Stimulated activated CD8-positive, alpha-beta memory T cell treated with anti-CD3 and anti-CD28 coated beads, Interleukin-2, amount 100 ng/mL, for 1 hour (primary cell): ENCODE measurements at places on chromosomes 2 and 18.

DNA sequence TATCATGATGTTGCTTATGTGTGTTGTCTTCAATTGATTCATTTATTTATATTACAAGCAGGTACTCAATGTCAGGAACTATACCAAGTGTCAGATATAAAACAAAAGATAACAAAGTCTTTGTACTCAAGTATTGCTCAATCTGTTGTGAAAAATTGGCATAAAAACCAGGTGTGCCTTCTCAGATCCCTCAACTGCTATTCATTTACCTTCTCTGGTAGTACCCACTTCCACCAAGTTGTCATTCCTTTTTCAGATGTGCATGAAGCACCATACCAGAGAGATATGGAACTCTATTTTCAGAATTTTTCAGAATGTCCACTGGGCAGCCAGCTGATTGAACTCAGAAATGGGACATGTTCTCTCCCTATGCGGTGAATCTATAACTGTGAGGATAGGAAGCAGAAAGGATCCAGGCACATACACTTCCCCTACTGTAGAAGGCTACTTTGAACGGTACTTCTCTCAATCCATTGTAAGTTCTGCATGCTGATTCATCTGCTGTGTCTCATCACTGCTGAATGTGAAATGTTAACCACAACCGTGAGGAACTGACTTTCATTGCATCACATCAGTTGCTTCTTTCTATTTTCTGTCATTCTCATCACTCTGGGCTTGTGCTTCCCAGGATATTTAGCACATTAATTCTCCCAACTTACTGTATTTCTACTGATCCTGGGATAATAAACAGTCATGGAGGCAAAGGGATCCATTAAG, 1621.3 kb downstream of the SUCLG1 start:
- no peak for DNase-seq

DNA sequence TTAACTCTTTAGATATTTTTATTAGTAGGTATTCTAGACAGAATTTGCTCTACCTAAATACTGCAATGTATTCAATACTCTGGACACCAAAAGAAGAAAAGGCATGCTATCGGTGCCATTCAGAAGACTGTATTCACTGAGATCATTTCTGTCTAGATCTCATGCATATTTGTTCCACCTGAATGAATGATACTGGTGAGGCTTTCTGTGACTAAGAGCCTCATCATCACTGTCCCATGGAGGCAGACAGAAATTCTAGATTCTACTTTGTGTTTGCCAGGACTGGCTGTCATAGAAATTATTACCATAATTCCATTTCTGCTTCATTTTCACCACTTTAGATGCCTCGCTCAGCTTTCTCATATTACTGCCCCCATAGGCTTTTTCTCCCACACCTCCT, 340.7 kb downstream of the MBD2 start:
- DNase-seq: no peak

DNA sequence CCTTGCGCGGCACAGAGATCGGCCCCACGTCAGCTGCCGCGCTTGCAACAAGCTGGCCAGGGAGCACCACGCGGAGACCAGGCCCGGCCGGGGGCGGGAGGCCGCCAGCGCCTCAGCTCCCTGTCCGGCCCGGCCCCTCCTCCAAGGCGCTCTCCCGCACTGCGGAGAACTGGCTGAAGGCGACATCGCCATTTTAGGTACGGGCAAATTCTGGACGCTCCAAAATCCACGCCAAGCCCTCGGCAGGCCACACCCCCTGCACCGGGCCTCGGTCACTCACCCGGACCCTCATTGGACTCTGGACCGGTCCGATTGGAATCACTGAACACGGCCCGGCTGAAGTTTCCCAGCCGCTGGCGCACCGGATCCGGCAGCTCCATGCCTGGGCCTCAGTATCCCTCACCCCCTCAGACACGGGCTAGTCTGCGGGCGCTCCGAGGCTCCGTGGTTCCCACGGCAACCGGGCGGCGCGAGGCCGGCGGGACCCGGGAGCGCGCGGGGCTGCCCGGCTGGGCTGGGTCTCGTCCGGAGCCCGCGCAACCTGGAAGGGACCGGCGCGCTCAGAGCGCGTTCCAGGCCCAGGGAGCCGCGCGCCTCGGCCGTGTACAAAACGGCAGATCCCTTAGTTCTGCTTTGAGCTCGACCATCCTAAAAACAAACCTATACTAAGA, at the start of gene TMEM17:
TSS of gene TMEM17 (minus strand) at position 446 of the 671 bp plus-strand sequence. CDS start at position 380, 66 bp downstream.
- no peak for DNase-seq

DNA sequence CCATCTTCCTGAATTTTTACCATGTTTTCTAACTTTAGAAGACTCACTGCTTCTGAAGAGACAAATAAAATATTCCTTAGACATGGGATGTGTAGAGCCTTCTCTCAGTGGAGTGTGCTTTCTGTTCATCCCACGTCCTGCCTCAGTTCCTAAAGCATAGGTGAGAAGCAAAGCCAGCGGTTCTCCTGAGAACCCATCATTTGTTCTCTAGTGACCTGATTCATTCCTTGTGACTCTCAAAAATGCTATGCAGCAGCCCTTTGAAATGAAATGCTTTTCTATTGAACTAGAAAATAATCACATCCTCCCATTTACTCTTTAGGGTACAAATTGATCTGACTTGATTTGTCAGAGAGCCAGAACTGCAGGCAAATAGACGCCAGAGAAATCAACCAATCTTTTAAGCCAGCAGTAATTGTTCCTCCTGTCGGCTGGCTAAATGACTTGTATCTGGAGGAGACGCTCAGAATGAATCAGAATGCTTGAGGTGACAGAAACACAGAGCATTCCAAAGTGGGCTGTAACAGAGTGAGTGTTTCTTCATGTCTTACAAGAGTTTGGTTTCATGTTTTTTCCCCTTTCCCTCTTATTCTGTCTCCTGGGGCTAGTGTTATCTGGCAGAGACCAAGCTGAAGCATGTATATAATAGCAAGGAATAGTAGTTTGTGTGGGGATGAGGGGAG, 81.3 kb upstream of the TMEM178A start:
- no peak for DNase-seq

DNA sequence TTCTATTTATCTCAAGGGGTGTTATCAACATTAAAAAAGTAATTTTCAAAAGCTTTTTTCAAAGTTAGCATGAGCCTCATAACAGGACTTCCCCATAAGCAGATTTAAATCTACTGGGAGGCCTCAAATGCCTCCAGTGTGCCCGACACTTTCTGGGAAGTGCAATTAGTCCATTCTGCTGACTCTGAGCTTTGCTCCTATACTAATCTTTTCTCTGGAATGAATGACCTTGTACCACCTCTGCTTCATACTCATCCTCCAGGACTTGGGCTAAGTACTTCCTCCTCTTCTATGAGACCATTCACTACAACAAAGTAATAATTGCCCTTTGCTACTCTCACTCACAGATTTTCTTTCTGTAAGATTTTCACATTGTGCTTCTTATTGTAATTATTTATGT, 111.1 kb downstream of the RIT2 start:
- DNase-seq: no peak

DNA sequence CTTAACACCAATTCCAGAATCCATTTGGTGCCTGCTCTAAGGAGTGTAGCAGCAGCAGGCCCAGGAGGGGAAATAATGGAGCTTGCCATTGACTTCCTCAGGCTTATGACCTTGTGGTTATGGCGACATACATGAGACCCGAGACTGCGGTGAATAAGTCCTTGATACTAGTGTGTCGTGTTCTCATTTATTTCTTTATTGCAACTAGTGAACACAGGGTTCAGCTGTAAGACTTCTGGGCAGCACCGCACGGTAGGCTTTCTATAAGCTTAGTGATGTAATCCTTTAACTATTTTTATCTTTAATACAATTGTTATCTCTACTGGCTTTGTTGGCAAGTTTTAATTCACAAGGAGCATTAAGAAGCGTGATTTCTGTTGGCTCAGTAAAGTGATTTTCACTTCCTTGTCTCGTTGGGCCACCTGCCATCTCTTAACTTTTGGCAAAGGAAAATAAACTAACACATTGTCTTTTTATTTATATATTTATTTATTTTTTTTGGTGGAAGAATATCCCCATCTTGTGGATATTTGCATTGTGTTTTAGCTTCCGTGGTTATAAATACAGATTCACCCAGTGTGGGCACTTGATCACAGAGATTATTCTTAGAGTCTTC, 139.8 kb downstream of the LTBP1 start:
- no peak for DNase-seq

- no peak for DNase-seq
Observed at GRCh38 chr18:22559414-22560274, 141.9 kb upstream of the CTAGE1 start.
